ENCODE measurements at places on chromosomes 3 and 15.

GRCh38 chr3:52430416-52430810, 14.5 kb downstream of the SEMA3G start:
- DNase-seq: no peak

DNA sequence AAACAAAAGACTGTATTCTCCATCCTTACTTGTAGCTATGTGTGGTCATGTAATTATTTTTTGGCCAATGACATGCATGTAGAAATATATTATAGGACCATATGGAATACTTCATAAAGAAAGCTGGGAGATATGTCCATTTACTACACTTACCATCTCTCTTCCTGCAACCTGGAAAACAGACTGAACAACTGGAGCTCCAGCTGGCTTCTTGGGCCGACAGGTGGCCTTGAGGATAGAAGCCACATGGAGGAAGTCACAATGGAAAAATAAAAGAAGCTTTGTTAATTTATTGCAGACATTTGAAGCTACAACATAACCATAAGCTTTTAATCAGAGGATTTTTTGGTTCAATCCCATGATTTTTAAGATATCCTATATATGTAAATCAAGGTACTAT, 167.9 kb upstream of the CBLB start:
- no peak for DNase-seq

GRCh38 chr15:87450314-87450713, 806.2 kb downstream of the NTRK3 start:
- DNase-seq: no peak

DNA sequence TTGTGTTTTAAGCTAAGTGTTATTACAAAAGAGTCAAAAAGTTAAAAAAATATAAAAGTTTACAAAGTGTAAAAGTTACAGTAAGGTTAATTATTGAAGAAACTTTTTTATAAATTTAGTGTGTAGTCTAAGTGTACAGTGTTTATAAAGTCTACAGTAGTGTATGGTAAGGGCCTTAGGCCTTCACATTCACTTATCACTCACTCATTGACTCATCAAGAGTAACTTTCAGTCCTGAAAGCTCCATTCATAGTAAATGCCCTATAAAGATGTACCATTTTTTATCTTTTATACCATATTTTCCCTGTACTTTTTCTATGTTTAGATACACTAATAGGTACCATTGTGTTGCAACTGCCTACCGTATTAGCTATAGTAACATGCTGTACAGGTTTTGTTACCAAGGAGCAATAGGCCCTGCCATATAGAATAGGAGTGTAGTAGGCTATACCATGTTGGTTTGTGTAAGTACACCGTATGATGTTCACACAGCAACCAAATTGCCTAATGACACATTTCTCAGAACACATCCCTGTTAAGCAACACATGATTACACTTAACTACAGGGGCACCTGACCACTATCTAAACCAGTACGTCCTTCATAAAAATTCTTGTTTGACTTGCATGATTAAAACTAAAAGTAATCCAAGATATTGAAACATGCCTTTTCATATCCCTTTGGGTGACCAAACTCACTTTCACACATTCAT, 17.2 kb downstream of the RAD18 start:
- DNase-seq: no peak

GRCh38 chr3:36900474-36901443, 44.1 kb downstream of the TRANK1 start:
- DNase-seq: no peak

DNA sequence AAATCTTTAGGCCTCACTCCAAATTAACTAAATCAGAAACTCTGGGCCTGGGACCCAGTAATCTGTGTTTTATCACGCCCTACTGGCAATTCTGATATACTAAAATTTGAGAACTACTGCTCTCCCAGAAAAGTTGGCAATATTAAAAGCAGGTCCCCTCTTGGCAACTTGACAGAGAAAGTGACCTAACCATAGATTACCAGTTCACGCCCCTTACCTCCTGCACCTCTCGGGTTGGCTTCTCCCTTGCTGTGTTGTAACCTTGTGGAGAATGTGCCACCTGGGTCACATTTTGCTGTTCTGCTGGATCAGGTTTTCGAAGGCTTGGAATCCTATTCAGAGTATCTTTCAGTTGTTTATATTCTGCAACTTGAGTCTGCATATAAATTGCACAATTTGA, 59.1 kb downstream of the GOLIM4 start:
- no peak for DNase-seq

DNA sequence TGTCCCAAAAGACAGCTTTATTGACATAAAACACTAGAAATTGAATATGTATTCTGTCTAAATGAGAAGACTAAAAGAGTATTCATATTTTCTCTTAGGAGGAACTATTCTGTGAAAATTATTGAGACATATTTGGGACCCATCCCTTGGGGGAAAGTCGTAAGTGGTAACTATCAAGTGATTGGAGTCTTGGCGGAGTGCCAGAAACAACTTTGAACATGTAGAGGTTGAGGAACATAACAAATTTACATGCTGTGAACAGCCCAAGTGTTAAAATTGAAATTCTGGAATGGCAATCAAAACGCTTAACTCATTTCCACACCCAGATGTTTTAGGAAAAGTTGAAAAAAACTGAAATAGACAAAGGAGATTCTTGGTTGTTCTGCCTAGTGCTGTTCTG, 1034.6 kb downstream of the NSUN3 start:
- no peak for DNase-seq

DNA sequence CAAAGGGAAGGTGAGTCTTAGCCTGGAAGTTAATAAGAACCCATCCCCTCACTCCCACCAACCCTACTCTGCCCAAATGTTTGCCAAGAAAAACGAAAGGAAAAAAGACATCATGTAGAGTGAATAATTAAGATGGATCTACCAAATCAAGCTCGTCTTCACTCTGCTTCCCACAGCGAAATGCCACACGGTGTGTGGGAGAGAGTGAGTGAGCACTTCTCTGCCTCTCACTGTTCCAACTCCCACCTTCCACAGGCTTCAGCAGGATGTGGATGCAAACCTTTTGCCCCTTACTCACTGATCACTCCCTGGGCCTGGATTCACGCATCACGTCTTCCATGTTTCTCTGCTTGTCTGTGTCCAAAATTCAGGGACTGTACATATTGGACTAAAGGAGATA, 85.4 kb downstream of the WDR76 start:
- no peak for DNase-seq

- DNase-seq: no peak
Measured at GRCh38 chr15:49501586-49501985, 78.5 kb downstream of the FGF7 start.

DNA sequence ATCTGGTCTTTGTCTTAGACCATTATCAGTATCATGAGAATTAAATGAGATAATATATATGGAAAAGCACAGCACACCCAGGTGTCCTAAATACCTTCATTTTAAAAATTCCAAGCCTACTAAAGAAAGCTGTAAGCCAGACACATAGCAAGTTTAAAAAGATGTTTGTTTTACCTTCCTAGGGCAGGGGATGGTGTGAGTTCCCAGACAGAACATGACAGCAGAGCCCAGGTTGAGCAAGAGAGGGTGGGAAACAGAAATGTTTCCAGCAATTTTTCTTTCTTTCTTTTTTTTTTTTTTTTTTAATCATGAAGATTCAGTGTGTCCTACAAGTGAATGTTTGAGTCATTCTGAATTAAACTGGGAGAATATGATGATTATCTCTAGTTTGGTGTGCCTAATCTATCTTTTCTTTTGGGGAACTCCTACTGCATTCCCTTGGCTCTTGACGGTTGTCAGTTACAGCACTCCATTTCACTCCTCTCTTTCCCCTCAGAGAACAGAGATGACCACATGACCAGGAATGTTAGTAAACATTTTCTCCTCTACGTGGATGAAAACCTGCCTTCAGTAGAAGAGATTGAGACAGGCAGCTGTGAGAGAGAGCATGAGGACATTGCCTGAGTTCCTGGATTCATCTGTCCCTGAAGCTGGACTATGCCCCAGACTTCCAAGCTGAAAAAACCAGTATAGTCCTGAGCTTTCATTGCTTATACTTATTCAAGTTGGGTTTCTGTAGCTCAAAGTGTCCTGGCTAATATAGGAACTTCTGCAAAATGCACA, 54.5 kb upstream of the ARL14 start:
- no peak for DNase-seq

DNA sequence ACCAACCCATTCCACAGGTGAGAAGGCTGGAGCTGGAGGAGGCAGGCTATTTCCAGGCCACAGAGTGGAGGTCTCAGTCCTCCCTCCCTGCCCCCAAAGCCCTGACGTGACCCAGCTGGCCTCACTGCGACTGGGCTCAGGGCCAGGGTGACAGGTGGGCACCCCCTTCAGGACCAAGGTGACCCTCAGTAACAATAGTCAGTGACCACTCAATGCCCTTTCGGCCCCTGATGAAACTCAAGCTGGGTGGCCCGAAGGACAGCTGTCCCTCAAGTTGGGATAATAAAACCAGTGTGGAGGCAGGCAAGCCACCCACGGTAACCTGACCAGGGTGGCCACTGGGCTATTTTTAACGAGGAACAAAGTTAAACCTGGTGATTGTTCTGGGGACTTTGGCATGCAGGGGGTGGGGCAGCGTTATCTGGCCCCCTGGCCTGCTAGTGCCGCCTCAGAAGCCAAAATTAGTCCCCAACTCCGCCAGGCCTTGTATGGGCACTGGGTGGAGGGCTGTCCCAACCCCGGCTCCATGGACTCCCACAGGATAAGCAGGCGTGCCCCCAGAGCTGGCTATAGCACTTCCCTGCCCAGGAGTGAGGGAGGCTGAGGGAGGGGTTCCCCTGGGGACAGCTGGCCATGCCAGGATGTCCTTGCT, 1.1 kb downstream of the TNNC1 start:
- DNase-seq: no peak
